Fibroblast of skin of scalp (primary cell): ENCODE measurements at places on chromosomes 1 and 21.

DNA sequence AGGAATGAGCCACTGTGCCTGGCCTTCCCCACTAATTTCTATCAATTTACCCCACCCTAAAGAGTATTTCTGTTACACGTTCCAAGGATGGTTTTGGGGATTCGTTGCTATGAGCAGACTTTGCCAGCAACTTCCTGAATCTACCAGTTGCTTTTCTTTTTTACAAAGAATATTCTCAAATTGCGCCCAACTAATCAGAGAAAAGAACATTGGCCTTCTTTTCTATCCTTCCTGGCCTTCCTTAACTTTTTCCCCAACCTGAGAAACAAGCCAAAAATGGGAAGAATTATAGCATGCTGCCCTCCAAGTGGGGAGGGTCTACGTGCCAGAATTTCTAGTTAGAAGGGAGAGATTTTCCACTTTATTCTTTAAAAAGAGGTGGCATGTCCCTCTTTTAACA is 44.9 kb upstream of the SLC45A1 start:
- no peak for DNase-seq

- DNase-seq, result no peak
These were observed 128.9 kb upstream of the ADAR start for GRCh38 chr1:154736841-154737240.

DNA sequence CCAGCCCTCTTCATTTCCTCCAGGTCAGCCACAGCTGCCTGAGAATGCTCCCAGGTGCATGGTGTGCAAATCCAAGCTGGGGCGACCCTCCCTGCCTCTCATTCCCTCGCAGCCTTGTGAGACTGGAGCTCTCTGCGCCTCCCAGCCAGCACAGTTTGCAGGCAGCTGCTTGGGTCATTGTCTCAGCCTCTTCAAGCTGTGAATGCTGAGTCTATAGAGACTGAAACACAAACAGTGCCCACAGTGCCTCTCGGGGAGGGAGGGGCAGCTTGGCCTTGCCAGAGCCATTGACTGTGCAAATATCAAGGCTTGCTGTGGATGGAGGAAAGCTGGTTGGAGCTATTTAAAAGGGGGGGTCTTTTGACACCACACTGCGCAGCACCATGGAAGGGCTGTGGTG is 10.6 kb downstream of the PLXNA2 start:
- DNase-seq, result no peak

- no peak for DNase-seq
These were observed 22.5 kb downstream of the BATF3 start for GRCh38 chr1:212677136-212677535.

DNA sequence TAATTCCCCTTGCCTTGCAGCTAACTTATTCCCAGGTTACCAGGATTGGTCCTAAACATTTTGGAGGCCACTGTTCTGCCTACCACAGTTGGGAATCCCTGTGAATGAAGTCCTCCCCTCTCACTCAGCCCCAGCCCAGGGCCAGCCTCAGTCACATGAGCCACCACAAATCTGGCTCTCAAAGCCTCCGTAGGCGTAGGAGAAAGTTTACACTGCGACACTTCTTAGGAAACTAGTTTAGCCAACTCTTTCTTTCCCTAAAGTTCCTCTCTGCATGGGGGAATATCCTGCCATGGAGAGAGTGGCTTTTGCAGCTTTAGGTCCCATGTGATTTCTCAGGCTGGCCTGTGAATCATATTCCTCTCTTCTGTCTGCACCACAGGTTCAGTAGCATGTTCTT is 45.7 kb upstream of the ETV3 start:
- no peak for DNase-seq

DNA sequence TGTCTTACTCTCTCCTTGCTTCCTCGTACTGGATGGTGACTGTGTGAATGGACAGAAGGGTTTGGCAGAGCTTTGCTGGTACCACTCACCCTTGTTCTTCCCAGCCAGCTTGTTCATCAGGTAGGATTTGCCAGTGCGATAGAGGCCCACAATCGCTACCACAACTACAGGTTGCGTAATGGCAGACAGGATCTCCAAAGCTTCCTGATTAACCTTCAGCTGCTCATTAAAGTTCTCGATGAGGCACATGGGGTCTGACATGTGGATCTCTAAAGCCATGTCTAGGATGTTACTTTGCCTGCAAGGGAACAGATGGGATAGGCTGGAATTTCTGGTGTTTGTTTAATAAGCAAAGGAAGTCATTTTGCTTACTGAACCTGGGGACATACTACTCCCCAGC is 3.4 kb downstream of the GBP5 start:
- DNase-seq, result no peak

DNA sequence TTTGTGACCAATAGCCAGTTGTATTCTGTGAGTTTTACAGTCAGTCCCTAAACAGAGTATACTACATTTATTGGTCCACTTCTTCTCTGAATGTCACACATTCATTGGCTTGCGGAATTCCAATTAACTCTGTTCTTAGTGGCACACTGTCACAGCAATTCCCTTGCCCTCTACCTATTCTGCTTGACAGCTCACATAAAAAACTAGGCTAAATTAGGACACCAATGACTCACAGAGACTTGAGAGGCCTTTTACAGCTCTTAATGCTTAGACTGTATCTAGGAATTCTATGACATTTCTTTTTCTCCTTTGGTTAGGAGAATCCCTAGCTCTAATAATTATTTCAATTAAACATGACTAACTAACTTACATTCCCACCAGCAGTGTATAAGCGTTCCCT is 104.1 kb downstream of the NEGR1 start:
- DNase-seq, result no peak

- no peak for DNase-seq
These were observed 3.6 kb upstream of the FHAD1 start for GRCh38 chr1:15243275-15244043.
